ENCODE measurements at places on chromosomes 16 and 17.

- no peaks in the 10 kb centered on the region for H3K4me1 ChIP-seq
- no peak overlapping the region for H3K4me3 ChIP-seq
- H3K27ac ChIP-seq, result no peak overlapping the region
- no peaks in the 10 kb centered on the region for H3K36me3 ChIP-seq
Measured at GRCh38 chr17:4463818-4464476, 30.2 kb downstream of the SPNS3 start.

DNA sequence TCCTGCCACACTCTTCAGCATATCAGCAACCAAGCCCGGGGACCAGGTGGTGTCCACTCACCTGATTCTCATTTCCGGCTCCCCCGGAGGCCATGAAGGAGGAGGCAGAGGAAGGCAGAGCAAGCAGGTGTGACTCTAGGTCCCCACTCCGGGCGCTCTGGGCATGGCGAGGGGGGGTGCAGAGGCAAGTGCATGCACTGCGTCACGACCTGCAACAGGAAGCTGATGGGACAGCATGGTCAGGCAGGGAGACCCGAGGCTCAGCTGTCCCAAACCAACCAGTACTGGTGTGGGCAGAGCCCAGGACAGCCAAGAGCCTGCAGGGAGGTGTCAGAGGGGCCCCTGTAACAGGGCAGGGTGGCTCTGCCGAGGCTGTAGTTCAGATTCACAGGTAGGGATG is 2.1 kb upstream of the ENGASE start:
- H3K27ac ChIP-seq, result no peak overlapping the region
- H3K4me1 ChIP-seq, result peaks cover 7% of the 10 kb centered on the region
- DNase-seq, result no peak
- H3K36me3 ChIP-seq, result no peaks in the 10 kb centered on the region
- peaks cover 17% of the 10 kb centered on the region for H3K27me3 ChIP-seq

DNA sequence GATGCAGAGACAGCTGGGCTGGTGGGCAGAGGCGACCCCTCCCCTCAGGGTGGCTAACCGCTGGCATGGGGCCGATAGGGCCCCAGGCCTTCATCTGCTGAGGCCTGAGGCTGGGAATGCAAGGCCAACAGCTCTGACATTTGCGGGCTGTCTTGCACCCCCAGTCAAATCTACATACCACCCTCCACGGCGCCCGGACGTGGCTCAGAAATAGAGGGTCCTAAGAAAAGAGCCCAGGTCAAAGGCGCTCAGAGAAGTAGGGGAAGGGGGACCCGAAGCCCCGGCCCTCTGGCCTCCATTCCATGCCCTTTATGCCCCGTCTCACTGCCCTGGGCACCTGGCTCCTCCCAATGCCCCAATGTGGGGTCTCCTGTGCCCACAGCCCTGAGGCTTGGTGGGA is 142.3 kb downstream of the C16orf78 start:
- H3K36me3 ChIP-seq, result no peaks in the 10 kb centered on the region
- no peak for DNase-seq
- no peak overlapping the region for H3K4me3 ChIP-seq
- H3K27ac ChIP-seq, result no peak overlapping the region
- no peaks in the 10 kb centered on the region for H3K27me3 ChIP-seq

GRCh38 chr17:19904924-19905323 is 37.2 kb upstream of the ULK2 start:
- no peaks in the 10 kb centered on the region for H3K4me1 ChIP-seq
- no peak overlapping the region for H3K27ac ChIP-seq
- H3K4me3 ChIP-seq, result no peak overlapping the region
- peaks cover 60% of the 10 kb centered on the region for H3K36me3 ChIP-seq
- DNase-seq, result no peak

GRCh38 chr16:143456-143855 is 5.0 kb upstream of the NPRL3 start:
- peaks cover 36% of the 10 kb centered on the region for H3K27me3 ChIP-seq
- no peak overlapping the region for H3K4me3 ChIP-seq
- no peaks in the 10 kb centered on the region for H3K36me3 ChIP-seq
- DNase-seq, result no peak
- H3K27ac ChIP-seq, result no peak overlapping the region

- H3K27ac ChIP-seq, result no peak overlapping the region
- DNase-seq, result no peak
- no peaks in the 10 kb centered on the region for H3K36me3 ChIP-seq
- H3K27me3 ChIP-seq, result no peaks in the 10 kb centered on the region
- H3K4me3 ChIP-seq, result no peak overlapping the region
Measured at GRCh38 chr16:53999841-54000240, 286.7 kb downstream of the IRX3 start.

DNA sequence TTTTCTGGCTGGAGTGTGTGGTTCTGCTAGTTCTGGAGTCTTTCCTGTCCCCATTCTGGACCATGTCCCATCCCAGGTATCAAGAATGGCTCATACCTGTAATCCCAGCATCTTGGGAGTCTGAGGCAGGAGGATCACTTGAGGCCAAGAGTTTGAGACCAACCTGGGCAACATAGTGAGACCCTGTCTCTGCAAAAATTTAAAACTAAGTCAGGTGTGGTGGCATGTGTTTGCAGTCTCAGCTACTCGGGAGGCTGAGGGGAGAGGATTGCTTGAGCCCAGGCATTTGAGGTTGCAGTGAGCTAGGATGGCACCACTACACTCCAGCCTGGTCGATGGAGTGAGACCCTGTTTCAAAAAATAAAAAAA is 15.3 kb upstream of the WNT3 start:
- H3K36me3 ChIP-seq, result no peaks in the 10 kb centered on the region
- peaks cover 34% of the 10 kb centered on the region for H3K27me3 ChIP-seq
- peaks cover 37% of the 10 kb centered on the region for H3K4me1 ChIP-seq
- H3K27ac ChIP-seq, result no peak overlapping the region

Data from WTC11 (cell line).